ENCODE measurements at places on chromosomes 5 and 9.

DNA sequence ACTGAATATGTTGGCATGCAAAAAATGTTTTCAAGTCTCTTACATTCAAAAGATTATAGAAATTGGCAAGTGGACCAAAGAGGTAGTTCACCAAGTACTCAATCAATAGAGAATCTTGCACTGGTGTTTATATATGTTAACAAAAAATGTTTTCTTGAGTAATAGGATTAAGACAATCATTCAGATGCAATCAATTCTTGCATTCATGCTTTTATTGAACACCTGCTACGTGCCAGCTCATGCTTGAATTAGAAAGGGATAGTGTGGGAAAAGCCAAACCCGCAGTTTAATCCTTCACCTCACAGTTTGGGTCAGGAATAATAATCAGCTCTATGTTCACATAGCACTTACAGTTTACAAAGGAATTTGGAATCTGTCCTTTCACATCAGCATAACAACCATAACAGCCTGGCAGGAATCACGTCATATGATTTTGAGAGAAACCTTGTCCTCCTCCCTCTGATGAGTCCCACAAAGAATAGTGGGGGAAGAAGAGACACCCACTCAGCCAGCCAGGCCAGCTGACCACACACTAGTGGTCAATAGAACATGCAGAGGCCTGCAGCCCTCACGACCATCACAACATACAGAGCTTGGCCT lies 36.8 kb upstream of the FRRS1L start:
- DNase-seq, result no peak

GRCh38 chr5:14869233-14869632 lies 2.3 kb downstream of the ANKH start:
- DNase-seq, result no peak

GRCh38 chr5:111776913-111777781 lies 20.2 kb upstream of the NREP start:
- no peak for DNase-seq

DNA sequence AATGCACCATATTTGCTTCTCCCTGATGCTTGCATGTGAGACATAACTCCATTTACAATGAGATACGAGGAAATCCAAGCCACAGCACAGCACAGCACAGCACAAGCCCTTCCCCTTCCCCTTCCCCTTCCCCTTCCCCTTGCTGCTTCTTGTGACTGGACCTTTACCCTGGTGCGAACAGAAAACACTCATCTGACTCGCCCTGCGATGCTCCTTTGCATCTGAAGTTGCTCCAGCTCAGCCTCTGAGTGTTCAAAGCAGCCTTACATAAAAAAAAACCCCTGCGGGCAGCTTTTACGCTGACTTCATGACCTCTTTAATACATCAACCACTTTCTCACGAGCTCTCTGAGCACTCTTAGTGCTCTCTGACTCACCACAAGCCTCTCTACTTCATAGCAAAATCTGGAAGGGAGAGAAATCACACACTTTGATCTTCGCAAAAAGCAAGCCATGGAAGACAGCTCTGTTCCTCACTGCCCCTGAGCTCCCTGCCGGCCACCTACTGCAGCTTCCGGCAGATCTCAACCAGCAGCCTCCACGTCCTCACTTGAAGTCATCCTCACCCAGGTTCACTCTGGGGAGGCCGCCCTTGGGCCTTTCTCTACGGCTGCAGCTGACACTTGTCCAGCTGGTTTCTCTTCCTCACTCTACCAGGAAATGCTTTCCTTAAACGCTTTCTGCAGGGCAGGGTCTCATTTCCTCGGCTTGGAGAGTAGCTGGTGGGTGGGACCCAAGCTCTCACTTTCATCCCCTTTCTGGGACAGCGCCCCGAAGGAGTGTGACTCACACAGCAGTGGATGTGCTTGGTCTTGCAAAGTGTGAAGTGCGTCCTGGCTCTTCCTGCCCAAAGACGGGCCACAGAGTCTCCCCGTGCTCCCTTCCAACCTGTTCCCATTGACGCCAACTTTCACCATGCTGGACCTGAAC lies 5.3 kb downstream of the SLC34A1 start:
- DNase-seq, result peak; percentile 89

DNA sequence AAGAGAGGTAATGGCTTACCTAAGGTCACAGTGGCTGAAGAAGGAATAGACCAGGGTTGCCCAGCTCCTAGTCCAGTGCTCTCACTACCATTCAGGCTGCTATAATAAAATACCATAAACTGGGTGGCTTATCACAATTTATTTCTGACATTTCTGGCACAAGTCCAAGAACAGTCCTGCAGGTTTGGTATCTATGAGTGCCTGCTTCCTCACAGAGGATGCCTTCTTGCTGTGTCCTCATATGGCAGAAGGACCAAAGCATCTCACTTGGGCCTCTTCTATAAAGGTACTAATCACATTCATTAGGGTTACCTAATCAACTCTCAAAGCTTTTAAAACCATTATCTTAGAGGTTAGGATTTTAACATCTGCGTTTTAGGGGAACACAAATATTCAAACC lies 17.2 kb downstream of the STARD4 start:
- no peak for DNase-seq

DNA sequence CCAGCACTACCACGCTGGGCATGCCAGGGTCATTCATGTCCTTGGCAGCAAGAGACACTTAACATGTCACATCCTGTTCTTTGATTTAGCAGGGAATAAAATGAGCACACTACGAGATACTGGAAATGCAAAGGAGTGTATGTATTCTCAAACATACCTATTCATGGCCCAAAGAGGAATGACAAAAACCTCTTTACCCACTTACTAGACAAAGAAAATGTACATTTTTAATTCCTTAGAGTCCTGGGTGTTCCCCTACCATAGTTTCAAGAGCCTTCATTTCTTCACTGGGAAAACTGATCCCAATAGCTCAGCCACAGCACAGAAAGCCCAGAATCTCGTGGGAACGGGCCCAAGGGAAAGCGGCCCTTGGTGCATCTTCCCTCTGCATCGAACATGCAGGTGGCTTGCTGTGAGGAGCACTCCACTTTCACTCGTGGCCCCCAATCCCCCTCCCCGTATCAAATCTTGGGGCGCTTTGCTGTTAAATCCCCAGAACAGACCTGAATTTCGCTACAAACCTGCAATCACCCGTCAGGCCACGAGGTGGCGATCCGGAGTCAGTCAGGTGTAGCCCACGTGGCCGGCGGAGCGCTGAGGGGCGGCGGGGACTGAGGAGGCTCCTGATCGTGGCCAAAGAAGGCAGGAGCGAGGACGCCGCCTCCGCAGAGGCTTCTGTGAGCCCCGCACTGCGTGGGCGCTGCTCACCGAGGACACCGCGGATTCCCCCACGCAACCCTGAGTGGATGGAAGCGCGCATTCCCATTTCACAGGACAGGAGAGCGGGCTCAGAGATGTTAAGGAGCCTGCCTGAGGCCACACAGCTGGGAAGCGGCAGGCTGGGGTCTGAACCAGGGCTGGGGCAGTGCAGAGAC lies 91.4 kb downstream of the LMX1B start:
- DNase-seq, result peak; percentile 71

GRCh38 chr5:44246986-44247385 lies 142.2 kb downstream of the FGF10 start:
- no peak for DNase-seq

Measured in ACHN (cell line).